NCI-H2171 (cell line): ENCODE measurements at places on chromosomes 6 and 20.

DNA sequence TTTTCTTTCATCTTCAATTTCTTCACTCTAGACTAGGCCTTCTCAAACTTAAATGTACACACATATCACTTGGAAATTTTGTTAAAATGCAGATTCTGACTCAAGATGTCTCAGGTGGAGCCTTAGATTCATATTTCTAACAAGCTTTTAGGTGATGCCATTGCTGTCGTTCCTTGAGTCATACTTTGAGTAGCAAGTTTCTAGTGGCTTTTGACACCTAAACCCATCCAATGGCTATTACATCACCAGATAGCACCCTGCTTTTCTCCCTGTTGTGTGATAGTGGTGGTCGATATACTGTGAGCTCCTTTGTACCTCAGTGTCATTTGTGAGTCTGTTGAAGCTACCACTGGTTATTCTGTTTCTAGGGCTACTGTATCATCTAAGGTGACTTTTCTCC lies 34.8 kb upstream of the BAG2 start:
- DNase-seq, result no peak

GRCh38 chr6:125714441-125715090 lies 34.9 kb upstream of the HEY2 start:
- no peak for DNase-seq

DNA sequence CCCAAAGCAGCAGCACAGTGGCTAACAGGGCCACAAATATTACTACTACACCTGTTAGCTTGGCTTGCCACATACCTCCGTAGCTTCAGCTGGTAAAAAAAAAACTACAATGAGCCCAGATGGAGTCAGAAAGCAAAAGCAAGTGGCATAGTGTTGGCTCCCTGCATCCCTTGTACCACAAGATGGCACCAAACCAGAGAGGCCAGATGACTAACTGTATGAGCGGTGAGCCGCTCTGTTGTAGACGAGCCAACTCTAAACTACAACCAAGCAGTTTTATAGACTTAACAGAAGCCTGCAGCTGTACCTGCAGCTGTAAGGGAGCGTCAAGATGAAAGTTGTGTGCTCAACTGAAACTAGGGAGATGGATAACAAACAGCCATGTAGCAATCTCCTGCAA lies 84.5 kb upstream of the MCHR2 start:
- no peak for DNase-seq

GRCh38 chr6:70107852-70108629 lies 194.8 kb downstream of the COL9A1 start:
- peak; percentile 33 for DNase-seq

DNA sequence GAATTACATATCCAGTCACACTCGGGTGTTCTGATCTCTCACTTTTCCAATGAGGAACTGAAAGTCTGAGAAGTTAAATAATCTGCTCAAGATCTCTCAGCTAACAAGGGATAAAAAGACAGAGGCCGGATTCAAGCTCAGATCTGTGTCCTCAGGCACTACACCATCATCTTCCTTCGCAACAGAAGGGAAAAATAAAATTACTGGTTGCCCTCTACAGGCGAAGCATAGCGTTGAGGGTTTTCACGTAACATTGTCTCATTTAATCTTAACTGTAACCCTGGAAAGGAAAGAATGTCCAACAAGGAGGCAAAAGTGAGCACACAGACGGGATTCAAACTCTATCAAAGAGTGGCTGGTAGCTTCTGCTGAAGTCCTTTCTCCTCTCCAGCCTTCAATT lies 67.8 kb upstream of the ANKEF1 start:
- DNase-seq, result no peak

DNA sequence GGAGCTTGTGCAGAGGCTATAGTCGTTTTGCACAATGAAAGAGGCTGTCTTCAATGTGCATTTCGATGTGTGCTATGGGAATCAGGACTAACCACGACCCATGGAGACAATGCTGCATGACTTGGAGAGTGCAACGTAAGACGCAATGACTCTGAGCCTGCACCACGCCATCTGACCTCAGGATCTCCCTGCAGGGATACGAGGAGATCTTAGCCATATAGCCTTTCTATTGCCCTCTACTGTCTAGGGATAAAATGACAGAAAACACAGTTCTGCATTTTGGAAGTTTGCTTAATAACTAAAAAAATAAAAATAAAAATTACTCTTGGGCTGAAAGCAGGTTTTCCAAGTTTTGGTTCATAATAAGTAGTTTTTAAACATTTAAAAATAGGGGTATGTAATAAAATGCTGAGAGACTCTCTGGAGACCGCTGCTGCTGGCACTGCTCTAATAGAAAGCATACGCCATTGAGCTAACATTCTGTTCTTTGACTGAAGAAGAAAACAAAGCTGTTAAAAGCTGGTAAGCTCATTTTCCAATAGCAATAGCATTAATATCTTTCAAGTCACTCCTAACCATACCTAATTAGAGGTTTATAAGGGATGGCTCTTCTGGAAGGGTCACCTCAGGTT lies 87.2 kb downstream of the PDE7B start:
- DNase-seq, result peak; percentile 0
